Tibial nerve (tissue), 4 donors: ENCODE measurements at places on chromosomes 3 and 15. TPM values are rescaled to one million over a fixed set of nuclear protein-coding genes. Genes with fewer than 3 reads are reported as not detected.

DNA sequence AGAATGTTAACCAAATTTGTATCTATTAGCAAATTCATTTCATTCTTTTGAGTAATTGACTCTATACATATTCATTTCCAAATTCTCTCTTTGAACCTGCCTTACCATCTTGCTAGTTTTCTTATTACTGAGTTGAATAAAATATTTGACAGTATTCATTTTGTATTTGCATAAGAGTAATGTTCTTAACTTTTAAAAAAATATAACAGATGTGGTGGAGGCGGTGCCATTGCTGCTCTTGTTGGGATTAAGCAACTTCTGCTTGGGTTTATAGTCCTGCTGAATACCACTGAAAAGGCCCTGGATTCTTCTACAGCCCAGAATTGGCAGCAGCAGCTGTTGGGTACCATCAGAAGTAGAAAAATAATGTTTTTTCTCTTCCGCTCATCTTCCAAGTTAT is 148.9 kb upstream of the PEX5L start:
- no peak for DNase-seq

GRCh38 chr15:36967929-36968328 is 132.4 kb downstream of the MEIS2 start:
- DNase-seq = no peak

DNA sequence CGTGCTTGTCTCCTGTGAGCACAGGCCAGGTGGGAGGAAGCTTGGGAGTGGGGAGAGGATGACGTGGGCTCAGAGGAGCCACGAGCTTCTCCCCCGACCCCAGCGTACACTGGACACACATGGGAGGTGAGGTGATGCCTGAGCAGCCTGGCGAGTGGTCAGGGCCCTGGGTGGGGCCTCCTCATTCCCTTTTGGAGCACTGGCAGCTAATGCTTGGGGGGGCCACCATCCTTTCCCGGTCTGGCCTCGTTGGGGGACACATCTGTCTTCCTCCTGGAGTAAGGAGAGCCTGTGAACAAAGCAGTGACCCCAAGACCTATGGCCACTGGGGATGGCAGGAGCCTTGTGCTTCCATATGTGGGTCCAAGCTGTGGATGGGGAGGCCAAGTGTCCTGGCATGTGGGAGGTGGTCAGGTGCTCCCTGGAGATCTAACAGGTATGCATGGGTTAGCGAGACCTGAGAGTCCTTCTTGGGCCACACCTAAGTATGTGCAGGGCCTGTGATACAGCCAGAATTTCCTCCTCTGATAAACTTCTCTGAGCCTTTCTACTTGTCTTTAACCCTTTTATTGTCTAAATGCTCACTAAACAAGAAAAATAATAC is 9.5 kb downstream of the KLF13 start:
- DNase-seq = no peak

DNA sequence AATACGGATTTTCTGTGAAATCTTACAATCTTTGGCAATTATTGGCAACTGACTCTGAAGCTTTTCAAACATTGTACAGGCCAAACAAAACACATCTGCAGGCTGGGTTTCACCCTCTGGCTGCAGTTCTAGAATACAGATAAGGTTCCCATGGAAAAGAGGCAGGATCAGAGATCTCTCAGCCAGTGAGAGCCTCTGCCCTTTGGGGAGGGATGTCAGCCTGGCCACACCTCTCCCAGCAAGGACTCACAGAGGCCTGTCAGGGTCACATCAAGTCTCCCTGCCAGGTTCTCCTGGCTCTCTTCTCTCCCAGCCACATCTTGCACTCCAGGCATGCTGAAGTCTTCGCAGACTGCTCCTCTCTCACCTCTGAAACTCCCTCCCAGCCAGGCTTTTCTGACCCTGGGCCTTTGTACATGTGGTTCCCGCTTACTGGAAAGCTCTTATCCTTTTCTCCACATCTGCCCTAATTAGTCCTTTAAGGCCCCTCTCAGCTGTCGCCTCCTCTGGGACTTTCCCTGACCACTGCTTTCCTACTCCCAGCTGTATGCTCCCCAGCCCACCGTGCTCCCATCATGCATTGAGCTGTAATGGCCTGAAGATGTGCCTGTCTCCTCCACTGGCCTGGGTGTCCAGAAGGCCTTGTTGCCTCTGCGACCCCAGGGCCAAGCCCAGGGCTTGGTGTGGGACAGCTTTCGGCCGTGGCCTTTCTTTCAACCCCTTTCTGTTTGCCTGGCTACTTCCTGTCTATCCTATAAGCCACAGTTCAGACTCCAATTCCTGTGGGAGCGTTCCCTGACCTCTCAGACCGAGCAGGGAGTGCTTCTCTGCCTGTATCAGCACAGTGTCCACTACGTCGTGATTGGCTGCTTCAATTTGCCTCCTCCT is 4.3 kb downstream of the RBP1 start:
- no peak for DNase-seq

Gene FAM227B
- total RNA-seq = 14.2 TPM

Gene PLOD2
- total RNA-seq = 27.6 TPM
